ENCODE measurements at places on chromosomes 1 and 21. TPM values are rescaled to one million over a fixed set of nuclear protein-coding genes. Genes with fewer than 3 reads are reported as not detected.

The FAAH gene
- total RNA-seq, result 23.6 TPM

The CNIH3 gene
- 7.5 TPM for total RNA-seq

The SFN gene
- total RNA-seq, result 0.29 TPM

The RPTN gene
- not detected for total RNA-seq

The ZFP69B gene
- 1.9 TPM for total RNA-seq

DNA sequence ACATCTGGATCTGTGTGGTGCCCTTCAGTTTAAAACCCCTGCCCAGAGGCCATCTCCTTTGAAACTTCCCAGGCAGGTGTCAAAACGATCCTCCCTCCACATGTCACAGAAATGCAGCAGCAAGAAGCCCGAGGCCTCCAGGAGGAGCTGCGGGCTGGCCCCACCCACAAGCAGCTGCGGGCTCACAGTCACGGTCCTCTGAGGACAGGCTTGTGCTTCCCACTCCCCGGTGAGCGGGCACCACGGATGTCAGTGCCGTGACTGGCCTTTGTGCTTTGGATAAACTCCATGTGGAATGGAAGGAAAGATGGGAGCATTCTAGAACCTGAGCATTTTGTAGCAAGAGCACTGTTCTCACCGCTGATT, 65.8 kb downstream of the SIK1 start:
- H3K4me1 ChIP-seq, result no peaks in the 10 kb centered on the region
- no peak overlapping the region for H3K4me3 ChIP-seq
- no peak for DNase-seq
- no peaks in the 10 kb centered on the region for H3K36me3 ChIP-seq
- no peak overlapping the region for H3K27ac ChIP-seq

DNA sequence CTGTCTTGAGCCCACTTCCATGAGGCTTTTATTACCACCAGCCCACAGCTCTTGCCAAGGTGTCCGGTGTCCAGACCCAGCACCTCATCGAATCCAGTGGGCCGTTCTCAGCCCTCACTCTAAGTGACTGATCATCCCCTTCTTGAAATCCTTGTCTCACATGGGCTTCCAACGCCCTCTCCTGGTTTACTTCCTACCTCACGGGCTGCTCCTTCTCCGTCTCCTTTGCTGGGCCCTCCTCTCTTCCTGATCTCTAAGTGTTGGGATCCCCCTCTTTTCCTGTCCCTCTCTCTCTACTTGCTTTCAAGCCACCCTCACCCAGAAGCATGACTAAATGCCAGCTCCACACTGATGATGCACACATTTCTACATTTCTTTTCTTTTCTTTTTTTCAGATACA, 9.0 kb upstream of the RHBG start:
- H3K27ac ChIP-seq, result no peak overlapping the region
- H3K4me1 ChIP-seq, result no peaks in the 10 kb centered on the region
- H3K4me3 ChIP-seq, result no peak overlapping the region
- H3K36me3 ChIP-seq, result no peaks in the 10 kb centered on the region
- H3K27me3 ChIP-seq, result no peaks in the 10 kb centered on the region
- no peak for DNase-seq

GRCh38 chr1:43314233-43314632, 13.5 kb downstream of the TIE1 start:
- no peak overlapping the region for H3K4me3 ChIP-seq
- H3K4me1 ChIP-seq, result no peaks in the 10 kb centered on the region
- no peak overlapping the region for H3K27ac ChIP-seq
- DNase-seq, result no peak
- H3K27me3 ChIP-seq, result no peaks in the 10 kb centered on the region
- no peaks in the 10 kb centered on the region for H3K36me3 ChIP-seq

DNA sequence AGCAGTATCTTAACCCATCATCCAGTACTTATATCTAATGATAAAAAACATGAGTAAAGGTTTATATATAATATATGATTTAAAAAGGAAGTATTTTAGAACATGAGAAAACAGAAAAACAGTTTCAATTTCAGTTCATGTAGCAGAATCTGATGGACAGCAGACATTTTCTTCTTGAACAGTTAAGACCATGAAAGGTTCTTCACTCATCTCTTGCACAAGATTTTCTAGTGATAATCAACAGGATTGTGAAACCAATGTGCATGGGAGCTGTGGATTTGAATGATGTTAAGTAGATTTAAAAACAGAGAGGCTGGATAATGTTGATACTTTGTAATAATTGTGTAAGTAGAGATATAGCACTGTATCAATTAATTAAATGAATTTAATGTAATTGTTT, 1297.6 kb downstream of the BRINP3 start:
- H3K27me3 ChIP-seq, result no peaks in the 10 kb centered on the region
- no peaks in the 10 kb centered on the region for H3K4me1 ChIP-seq
- H3K36me3 ChIP-seq, result no peaks in the 10 kb centered on the region
- no peak overlapping the region for H3K4me3 ChIP-seq

- DNase-seq, result peak; percentile 54
- no peak overlapping the region for H3K27ac ChIP-seq
- H3K4me1 ChIP-seq, result no peaks in the 10 kb centered on the region
- no peaks in the 10 kb centered on the region for H3K36me3 ChIP-seq
- no peak overlapping the region for H3K4me3 ChIP-seq
- H3K27me3 ChIP-seq, result no peaks in the 10 kb centered on the region
Observed at GRCh38 chr1:168945870-168946269, 160.6 kb upstream of the ATP1B1 start.

DNA sequence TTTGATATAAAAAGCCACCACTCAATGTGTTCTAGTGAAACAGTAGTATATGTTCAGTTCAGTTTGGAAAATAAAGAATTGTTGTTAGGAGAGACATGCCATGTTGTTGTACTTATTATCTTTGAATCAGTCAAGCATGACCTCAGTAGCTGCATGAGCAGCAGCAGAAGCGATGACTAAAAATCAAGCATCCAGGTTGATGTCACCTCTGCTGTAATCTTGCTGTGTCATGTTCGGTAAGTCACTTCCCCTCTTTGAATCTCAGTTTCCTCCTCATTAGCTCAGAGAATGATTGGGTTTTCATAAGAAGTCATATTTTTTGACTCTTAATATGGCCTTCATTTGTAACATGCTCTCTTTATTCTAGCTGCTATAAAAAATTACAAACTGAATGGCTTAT, 428.4 kb upstream of the B3GALT2 start:
- H3K4me1 ChIP-seq, result no peaks in the 10 kb centered on the region
- H3K36me3 ChIP-seq, result no peaks in the 10 kb centered on the region
- H3K4me3 ChIP-seq, result no peak overlapping the region

- DNase-seq, result no peak
- no peaks in the 10 kb centered on the region for H3K36me3 ChIP-seq
- peak overlapping the region; percentile 11 for H3K27ac ChIP-seq
- H3K4me3 ChIP-seq, result no peak overlapping the region
- H3K27me3 ChIP-seq, result no peaks in the 10 kb centered on the region
- H3K4me1 ChIP-seq, result no peaks in the 10 kb centered on the region
Observed at GRCh38 chr1:8155528-8156186, 129.5 kb upstream of the ERRFI1 start.

DNA sequence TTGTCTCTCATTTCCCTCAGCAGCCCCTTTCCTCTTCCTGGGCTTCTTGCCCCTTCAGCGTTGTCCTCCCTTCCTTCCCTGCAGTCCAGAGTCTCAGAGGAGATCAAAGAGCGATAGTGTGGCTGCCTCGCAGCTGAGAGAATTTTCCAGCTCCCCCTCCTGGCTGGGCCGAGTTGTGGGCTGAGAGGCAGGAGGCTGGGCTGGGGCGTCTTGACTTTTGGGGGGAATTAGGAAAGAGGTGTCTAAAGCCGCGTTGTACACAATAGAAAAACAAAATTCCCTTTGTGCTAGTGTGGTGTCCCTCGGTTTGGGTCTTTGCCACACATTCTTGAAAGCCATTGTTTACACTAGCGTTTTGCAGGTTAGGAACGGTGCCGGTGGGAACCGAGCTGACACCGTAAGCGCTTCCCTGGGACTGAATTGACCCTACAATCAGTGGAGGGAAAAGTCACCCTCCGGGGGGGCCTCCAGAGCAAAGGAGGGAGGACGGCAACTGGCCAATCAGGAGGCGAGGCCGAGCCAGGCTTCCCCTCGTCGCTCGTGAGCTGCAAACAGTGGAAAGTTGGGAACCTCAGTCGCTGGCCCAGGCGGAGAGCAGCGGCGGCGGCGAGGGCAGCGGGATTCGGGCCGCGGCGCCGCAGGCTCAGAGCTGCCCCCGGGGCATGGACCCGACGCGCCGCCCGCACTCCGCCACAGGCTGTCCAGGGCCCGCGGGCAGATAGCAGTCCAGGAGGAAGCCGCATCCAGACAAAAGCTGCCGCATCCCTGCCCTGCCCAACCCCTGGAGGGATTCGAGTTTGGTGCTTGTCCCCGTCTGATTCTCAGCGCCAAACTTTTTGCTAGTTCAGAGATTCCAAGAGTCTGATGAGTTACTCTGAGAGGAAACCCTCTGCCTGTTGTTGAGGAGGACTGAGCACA, at the start of gene HMCN1:
HMCN1 (plus strand) TSS at position 574 of the 918 bp plus-strand sequence. CDS start 389 bp downstream, outside the sequence.
- H3K4me3 ChIP-seq, result peak within 1 kb of the TSS; percentile 34
- peak; percentile 78 for DNase-seq
- H3K36me3 ChIP-seq, result no peaks in the 10 kb centered on the region
- no peaks in the 10 kb centered on the region for H3K27me3 ChIP-seq

DNA sequence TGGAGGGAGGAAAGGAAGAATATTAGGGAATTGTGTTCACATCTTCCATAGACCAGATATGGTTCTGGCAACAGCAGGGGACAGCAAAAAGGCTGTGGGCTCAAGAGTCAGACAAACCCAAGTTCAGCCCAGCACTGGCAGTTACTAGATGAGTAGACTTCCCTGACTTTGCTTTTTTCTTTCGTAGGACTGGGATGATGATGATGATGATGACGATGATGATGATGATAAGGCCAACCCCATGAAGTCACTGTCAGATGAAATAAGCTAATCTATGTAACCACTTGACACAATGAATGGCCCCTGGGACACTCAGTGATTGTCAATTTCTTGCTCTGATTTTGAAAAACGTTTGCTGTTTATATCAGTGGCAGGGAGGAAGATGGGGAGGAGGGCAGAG, 109.6 kb downstream of the TNR start:
- H3K27me3 ChIP-seq, result no peaks in the 10 kb centered on the region
- H3K4me3 ChIP-seq, result no peak overlapping the region
- H3K27ac ChIP-seq, result no peak overlapping the region

GRCh38 chr1:14135070-14135469, 435.1 kb downstream of the PRDM2 start:
- no peaks in the 10 kb centered on the region for H3K36me3 ChIP-seq
- H3K27me3 ChIP-seq, result no peaks in the 10 kb centered on the region
- H3K4me1 ChIP-seq, result no peaks in the 10 kb centered on the region
- no peak overlapping the region for H3K27ac ChIP-seq
- H3K4me3 ChIP-seq, result no peak overlapping the region

GRCh38 chr1:227156520-227156919, 161.8 kb downstream of the CDC42BPA start:
- H3K4me3 ChIP-seq, result no peak overlapping the region
- peaks cover 5% of the 10 kb centered on the region for H3K36me3 ChIP-seq
- DNase-seq, result no peak
- H3K27ac ChIP-seq, result no peak overlapping the region
- peaks cover 11% of the 10 kb centered on the region for H3K4me1 ChIP-seq

GRCh38 chr1:56773341-56774066, 45.7 kb downstream of the FYB2 start:
- H3K27ac ChIP-seq, result no peak overlapping the region
- no peak overlapping the region for H3K4me3 ChIP-seq
- no peaks in the 10 kb centered on the region for H3K36me3 ChIP-seq

DNA sequence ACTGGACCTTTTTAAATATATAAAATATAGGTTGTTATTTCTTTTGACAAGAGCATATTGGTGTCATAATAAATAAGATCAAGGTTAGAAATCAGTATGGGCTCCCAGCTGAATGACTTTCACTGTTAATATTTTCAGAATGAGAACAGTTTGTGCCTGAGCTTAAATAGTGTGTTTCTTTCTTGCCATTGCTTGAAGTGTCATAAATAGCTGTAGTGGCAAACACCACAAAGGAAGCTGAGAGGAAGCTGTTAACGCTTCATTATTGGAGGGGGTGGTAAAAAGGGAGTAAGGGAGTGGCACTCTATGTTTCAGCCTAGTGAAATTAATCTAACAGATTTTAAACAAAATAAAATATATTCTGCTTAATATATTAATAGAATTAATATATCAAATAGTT, 1089.8 kb upstream of the NCAM2 start:
- H3K4me3 ChIP-seq, result no peak overlapping the region
- no peak overlapping the region for H3K27ac ChIP-seq

GRCh38 chr1:208279826-208280588, 35.8 kb upstream of the PLXNA2 start:
- no peaks in the 10 kb centered on the region for H3K4me1 ChIP-seq
- H3K36me3 ChIP-seq, result no peaks in the 10 kb centered on the region
- DNase-seq, result no peak
- no peak overlapping the region for H3K27ac ChIP-seq
- peaks cover 9% of the 10 kb centered on the region for H3K27me3 ChIP-seq

DNA sequence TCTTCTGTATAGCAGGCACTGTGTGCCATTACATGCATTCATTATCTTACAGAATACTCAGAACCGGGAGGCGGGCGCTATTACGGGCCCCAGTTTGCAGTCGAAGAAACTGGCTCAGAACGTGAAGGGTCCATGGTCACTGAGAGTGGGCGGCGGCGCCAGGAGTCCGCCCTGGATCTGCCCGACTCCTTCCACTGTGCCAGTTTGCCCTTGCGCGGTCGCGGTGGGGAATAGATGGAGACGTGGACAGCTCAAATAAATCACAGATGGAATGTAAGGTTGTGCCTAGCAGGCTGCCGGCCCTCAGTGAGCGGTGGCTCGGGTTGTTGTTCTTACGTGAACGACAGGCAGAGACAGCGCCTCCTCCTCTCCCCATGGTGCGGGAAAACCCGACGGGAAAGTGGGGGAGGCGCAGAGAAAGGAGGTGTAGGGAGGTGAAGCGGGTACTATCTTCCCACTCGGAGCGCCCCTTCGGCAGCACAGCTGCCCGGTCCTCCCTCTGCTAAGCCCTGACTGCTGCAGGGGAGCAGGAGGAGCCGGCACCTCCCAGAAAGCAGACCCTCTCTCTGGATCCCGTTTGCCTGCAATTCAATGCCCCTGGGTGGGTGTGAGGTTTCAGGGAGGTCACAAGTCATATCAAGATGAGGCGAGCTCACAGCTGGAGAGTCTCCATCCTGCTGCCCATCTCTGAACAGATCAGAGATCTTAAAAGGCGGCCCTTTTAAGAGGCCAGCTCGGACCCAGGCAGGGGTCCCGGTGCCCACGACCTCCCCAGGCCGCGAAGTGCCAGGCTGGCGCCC, 1.1 kb downstream of the COL9A2 start:
- H3K27ac ChIP-seq, result peak overlapping the region; percentile 20
- no peaks in the 10 kb centered on the region for H3K36me3 ChIP-seq
- DNase-seq, result no peak
- H3K27me3 ChIP-seq, result no peaks in the 10 kb centered on the region
- H3K4me3 ChIP-seq, result peak overlapping the region; percentile 18

- no peaks in the 10 kb centered on the region for H3K27me3 ChIP-seq
- DNase-seq, result no peak
- H3K27ac ChIP-seq, result no peak overlapping the region
- H3K4me3 ChIP-seq, result no peak overlapping the region
- no peaks in the 10 kb centered on the region for H3K36me3 ChIP-seq
- peaks cover 4% of the 10 kb centered on the region for H3K4me1 ChIP-seq
Observed at GRCh38 chr1:168110896-168111545, 25.7 kb downstream of the GPR161 start.

DNA sequence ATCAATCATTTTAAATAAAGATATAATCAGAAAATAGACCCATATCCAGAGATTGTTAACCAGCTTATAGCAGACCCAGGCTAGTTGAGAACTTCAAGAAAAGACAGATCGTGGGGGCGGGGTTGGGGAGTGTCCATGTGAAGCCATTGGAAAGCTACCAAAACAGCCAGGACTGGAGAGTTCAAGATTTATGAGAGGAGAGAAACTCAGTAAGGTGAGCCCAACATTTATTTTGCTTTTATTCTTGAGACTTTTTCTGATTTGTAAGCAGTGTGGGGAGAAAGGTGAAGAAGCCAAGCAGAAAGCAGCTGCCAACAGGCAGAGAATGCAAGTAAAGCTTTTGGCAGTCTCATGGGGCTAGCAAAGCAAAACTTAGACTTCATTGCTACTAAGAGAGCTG, 179.9 kb downstream of the VPS13D start:
- no peak overlapping the region for H3K4me3 ChIP-seq
- H3K36me3 ChIP-seq, result no peaks in the 10 kb centered on the region
- H3K27me3 ChIP-seq, result no peaks in the 10 kb centered on the region
- no peak overlapping the region for H3K27ac ChIP-seq
